Activated CD8-positive, alpha-beta memory T cell treated with anti-CD3 and anti-CD28 coated beads for 24 hours (primary cell): ENCODE measurements at places on chromosomes 7 and 10.

DNA sequence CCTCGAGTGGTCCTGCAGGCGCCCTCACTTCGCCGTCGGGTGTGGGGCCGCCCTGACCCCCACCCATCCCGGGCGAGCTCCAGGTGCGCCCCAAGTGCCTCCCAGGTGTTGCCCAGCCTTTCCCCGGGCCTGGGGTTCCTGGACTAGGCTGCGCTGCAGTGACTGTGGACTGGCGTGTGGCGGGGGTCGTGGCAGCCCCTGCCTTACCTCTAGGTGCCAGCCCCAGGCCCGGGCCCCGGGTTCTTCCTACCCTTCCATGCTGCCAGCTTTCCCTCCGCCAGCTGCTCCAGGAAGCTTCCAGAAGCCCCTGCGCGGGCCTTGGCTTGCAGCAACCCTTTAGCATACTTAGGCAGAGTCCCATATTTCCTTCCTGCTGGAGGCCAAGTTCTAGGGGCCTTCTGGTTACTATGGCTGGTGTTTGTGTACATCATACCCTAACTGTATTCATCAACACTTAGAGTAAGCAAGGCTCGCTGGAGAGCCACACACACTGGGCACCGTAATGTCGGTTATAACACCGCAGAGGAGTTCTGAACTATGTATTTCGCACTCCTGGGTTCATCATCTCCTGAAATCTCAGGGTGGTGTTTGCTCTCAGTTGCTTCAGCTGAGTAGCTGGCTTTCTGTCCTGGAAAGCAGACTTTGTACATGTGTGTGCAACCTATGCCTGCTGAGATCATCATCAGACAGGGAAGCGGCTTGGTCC is 471 bp downstream of the MGMT start:
- DNase-seq = no peak

DNA sequence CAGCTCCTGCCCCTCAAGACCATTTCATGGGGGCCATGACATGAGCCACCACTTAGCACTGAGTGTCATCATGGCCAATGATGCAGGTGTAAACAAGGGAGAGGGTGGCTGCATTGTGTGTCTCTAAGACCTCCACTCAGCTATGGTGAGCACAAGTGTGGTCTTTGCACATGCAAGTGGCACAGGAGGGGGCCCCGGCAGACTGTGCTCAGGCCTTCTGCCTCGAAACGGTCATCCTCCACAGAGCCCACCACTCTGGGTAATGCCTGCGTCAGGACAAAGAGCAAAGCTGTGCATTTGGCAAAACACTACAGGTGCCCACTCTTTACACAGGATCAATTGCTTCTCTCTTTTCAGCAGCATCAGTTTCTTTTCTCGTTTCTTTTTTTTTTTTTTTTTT is 125.5 kb downstream of the SH3PXD2A start:
- DNase-seq = no peak

DNA sequence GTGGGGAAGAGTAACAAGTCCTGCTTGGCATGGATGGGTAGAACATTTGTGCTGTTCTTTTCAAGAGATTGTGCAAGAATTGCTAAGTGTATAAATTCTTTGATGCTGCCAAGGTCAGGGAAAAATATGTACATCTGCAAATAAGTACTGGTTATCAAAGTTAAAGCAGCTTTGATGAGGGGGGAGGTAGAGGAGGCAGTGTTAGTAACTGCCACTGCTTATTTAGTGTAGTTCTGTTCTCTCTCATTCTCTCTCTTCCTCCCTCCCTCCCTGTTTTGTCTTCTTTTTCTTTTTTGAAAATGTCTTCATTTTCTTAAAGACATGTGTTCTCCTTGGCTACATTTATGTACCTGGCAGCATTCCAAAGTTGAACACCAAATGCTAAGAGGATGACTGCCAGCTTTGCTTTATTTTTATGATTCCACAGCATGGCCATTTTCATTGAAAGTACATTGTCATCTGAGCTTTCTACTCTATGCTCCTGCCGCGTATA is 18.6 kb downstream of the CACNB2 start:
- DNase-seq = no peak

GRCh38 chr10:14370894-14371293 is 40.2 kb upstream of the FRMD4A start:
- no peak for DNase-seq

GRCh38 chr7:55244006-55244745 is 121.0 kb upstream of the LANCL2 start:
- DNase-seq = no peak

GRCh38 chr10:97434055-97434454 is 8.1 kb downstream of the PGAM1 start:
- DNase-seq = no peak

GRCh38 chr10:70699659-70700174 is 27.4 kb downstream of the ADAMTS14 start:
- no peak for DNase-seq

GRCh38 chr10:50629495-50630122 is 5.9 kb upstream of the SGMS1 start:
- no peak for DNase-seq

- no peak for DNase-seq
Observed at GRCh38 chr7:94011714-94012353, 7.7 kb upstream of the BET1 start.

DNA sequence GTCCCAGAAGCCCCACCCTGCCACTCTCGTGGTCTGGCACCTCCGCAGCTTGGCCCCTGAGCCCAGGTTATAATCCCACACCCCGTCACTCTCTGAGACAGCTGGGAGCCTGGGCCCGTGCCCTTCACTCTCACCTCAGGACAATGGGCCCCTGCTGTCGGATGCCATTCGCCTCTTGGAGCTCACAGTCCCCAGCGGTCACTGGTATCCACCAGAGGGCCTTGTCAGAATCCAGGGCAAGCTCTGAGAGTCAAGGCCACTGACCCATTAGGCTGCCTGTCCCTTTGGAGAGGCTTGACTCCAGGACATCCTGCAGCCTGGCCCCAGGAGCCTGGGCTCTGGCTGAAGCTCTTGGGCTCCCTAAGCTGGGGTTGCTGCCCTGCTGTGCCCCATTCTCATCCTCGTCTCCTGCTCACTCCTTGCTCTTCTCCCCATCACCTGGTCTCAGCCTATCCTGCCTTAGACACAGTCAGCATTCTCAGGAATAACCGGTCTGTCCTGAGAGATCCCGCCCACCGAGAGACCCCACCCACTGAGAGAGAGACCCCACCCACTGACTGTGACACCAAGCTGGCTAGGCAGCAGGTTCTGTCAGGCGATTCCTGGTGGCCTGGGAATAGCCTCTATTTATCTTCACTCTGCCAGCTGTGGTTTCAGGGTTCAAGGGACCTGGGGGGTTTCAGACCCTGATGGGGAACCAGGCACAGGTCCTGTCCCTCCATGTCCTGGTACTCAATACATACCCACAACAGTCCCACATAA is 27.7 kb downstream of the CPXM2 start:
- no peak for DNase-seq

- no peak for DNase-seq
Observed at GRCh38 chr7:135840591-135840990, 92.0 kb upstream of the FAM180A start.

DNA sequence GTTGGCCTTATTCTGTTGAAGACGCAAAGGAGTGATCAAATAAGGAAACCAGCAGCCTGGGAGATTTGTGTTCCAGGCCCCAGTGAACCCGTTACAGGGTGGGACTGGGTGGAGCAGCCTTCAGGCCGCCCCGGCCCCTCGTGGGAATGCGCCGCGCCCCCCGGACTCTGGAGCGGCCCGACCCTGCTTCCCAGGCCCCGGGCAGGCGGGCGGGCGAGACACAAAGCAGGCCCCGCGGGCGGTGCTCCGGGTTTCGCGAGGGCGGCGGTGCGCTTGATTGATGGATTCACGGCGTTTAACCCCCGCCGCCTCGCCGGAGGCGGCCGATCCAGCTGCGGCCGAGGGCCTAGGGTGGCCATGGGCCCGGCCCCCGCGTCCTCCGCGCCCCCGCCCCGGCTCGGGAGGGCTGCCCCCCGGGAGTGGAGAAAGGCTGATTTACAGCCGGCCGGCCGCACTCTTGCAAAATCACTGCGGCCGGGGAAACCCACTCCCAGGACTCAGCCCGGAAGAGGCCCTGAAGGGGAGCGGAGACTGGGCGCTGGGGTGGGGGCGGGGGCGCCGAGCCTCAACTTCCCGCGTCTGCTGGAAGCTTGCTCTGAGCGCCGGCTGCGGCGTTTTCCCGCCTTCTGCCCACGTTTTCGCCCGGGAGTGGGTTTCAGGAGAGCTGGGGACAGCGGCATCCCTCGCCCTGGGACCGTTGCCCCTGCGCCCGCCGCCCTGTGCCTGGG is 299.6 kb upstream of the NFE2L3 start:
- DNase-seq = peak; percentile 61

GRCh38 chr10:22372298-22372697 is 27.0 kb downstream of the SPAG6 start:
- no peak for DNase-seq

DNA sequence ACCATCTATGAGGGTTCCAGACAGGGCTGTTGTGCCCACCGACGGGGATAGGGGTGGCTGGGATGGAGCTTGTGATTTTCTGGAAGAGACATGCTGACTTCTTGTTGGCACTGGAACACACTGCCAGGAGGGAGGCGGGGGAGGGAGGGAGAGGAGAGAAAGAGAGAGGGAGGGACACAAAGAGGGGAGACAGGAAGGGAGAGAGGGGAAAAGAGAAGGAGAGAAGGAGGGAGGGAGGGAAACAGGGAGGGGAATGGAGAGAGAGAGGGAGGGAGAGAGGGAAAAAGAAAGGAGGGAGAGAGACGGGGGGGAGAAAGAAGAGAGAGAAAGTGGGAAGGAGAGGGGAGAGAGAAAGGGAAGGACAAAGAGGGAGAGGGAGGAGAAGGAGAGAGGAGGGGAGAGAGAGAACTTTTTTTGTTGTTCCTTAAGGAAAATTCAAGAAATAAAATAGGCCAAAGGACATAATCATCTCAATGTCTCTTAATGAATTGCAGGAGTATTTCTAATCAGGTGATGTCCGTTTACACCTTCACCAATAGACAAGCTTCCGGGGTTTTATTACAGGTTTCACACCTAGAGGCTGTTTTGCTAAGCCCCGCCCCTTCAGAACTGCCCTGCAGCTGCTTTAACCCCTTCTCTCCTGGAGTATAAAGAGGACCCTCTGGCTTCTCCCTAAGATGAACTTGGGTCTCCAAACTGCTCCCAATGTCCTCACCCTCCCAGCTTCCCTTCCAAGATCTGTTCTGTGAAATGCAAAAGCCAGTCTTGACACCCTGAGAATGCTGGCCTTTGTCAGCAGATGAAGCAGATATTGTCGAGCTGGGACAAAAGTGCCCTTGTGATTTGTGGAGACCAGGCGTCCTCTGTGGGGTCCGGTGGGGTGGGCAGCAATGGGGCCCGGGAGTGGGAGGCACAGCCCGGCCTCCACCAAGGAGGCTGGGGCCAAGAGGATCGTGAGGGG is 82.0 kb upstream of the GTF2IRD1 start:
- DNase-seq = no peak

DNA sequence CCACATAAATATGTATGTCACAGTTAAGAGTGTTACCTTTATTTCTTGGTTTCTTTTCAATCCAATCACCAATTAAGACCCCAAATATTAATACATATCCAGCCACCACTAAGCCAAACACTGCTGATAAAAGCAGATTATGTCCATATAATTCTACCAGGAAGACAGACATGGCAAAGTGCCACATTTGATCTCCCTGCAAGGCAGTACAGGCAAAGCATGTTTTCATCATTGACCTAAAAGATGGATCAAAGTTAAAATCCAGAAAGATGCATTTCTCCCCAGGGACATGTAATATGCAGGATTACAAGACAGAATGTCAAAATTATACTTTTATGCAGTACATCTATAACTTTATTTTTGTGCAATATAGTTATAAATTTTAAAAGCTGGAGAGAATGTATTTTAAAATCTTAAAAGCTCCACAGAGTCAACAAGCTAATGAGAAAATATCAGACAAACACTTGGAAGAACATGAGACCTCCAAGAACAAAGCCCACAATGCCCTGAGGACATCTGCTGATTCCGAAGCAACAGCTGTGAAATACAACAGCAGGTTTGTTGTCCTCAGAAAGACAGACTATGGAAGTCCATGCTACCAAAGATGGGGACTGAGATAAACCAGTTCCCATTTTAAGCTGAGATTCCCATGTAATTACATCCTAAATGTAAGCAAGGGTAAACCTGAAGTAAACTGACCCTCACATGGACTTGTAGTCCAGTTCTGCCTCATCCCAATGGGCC is 54.5 kb upstream of the TOMM7 start:
- DNase-seq = no peak

- DNase-seq = no peak
Observed at GRCh38 chr7:130433301-130433700, 7.5 kb downstream of the CEP41 start.

DNA sequence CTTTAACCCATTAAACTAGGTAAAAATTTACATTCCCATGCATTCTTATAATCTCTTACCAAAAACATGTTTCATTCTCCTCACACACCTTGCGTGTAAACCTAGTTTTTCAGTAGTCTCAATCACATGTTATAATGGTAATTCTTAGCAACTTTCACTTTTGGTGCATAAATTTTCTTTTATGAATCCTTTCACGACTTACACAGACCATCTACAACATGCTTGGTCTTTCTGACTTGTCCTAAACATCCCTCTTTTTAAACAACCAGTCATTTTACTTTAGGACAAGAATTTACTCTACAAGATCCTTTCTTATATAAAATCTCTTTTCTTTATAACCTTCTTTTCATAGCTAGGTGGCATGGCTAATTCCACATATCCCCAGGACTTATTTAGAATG is 25.8 kb downstream of the FBXL13 start:
- DNase-seq = no peak

- no peak for DNase-seq
Observed at GRCh38 chr10:93085272-93085859, 11.7 kb downstream of the CYP26A1 start.

GRCh38 chr7:46485481-46486065 is 564.5 kb upstream of the IGFBP3 start:
- DNase-seq = no peak

- peak; percentile 82 for DNase-seq
Observed at GRCh38 chr10:69716711-69717560, 84.8 kb upstream of the COL13A1 start.

DNA sequence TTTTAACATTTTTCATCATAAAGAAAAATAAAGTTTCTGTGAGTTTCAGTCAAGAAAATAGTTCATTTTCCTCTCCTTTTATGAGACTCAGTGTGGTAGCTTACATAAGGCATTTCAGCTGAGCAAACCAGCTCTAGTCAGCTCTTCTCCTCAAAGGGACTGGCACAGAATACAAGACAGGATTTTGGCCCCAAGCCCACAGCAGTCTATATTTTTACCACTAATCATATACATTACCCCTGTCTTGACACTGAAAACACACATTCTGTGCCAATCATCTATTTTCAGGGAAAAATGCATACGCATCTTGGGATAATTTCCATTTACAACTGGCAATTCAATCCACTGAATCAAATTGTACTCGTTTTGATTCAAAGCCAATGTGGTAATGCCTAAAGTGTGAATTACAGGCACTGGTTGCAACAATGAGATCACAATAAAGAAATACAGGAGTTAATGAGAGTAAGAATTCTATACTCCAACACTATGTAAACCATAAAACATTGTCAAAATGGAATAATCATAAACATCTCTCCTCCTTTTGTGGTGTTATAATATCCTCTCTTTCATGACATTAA is 186.4 kb downstream of the CACNA2D1 start:
- DNase-seq = no peak
